ENCODE measurements at places on chromosomes 4 and X.

DNA sequence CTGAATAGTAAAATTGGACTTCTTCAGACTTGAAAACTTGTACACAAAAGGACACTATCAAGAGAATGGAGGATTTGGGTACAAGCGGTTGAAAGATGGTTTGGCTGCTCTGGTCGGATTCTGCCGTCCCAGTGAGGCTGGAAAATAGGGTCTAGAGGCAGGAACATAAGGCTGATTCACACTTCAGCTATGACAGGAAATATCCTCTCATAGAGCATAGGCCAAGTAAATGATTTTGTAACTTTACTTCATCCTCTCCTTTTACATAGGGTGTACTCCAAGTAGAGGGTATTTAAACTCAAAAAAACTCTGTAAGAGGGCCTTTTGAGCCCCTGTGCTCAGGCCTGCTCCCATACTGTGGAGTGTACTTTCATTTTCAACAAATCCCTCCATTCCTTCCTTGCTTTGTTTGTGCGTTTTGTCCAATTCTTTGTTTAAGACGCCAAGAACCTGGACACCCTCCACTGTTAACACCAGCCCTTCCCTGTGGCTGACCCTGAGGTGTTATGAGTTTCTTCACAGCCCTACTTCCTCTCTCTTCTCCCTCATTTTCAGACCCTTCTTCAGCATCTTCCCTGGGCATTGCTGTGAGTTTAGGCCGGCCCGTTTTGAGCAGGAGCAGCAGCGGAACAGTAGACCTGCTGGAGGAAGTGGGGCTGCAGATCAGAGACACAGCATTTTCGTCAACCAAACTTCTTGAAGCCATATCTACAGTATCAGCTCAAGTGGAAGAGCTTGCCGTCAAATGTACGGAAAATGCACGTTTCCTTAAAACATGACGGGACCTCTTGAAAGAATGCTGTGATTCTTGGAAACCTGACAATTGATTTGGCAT is 7.2 kb downstream of the PGAM4 start:
- DNase-seq: no peak

DNA sequence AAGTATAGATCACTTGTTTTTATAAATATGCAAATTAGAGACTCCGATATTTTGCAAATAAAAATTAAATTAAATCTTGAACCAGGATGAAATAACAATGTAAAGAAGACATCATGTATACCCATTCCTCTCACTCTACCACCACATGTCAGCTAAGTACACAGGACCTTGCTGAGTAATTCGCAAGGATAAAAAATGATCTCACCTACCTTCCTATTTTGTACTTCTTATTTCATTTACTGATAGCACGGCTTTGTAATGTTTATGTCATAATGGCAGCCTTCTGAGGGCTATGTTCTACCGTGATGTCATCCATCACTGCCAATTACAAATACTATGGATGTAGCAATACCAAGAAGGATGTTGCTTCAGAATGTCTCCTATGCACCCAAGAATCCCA is 10.9 kb upstream of the SMR3B start:
- DNase-seq: no peak

DNA sequence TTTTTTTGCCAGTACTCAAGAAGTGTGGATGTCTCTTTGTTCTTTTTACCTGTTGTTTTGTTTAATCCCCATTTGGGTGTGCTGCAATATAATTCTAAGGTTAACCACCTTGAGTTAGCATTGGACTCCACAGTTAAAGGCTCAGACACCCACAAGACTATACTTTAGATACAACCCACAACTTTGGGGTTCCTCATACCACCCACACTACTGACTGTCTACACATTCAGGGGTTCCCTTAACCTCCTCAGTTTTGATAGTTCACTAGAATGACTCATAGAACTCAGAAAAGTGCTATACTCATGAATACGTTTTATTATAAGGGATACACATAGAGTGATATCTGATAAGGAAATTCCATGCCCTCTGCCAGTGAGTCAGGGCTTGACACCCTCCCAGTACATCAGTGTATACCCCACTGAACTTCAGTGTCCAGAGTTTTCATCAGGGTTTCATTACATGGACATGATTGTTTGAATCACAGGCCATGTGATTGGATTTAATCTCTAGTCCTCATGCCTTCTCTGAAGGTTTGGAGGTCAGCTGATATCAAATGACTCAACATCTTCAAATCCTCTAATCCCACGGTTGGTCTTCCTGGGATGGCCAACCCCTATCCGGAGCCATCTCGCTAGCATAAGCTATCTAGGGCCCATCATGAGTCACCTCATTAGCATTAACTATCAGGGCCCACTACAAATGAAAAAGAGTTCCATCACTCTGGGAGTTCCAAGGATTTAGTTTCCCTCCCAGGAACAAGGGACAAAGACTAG is 357.7 kb upstream of the EMCN start:
- DNase-seq: no peak

GRCh38 chr4:115923152-115923551 is 809.7 kb upstream of the NDST4 start:
- DNase-seq: no peak

- no peak for DNase-seq
These were observed 18.7 kb upstream of the SPANXB1 start for GRCh38 chrX:140983730-140984129.

GRCh38 chr4:146978641-146979040 is 33.0 kb upstream of the TTC29 start:
- DNase-seq: no peak

Measured in glomerular endothelial cell (primary cell).